Hematopoietic multipotent progenitor cell treated with erythropoietin and hydrocortisone succinate and interleukin-3 and kit ligand, for 6 days (in vitro differentiated cells): ENCODE measurements at places on chromosomes 7 and 10.

- DNase-seq = no peak
Measured at GRCh38 chr10:121715076-121715475, 116.8 kb upstream of the FGFR2 start.

GRCh38 chr10:67723601-67724000 is 27.6 kb upstream of the CTNNA3 start:
- DNase-seq = no peak

GRCh38 chr7:42192066-42192465 is 44.9 kb downstream of the GLI3 start:
- DNase-seq = no peak

GRCh38 chr10:90028312-90028711 is 326.9 kb downstream of the KIF20B start:
- no peak for DNase-seq

- DNase-seq = no peak
Measured at GRCh38 chr7:95327356-95327755, 3.0 kb upstream of the PON1 start.

GRCh38 chr7:95509199-95509598 is 23.5 kb downstream of the ASB4 start:
- peak; percentile 34 for DNase-seq

DNA sequence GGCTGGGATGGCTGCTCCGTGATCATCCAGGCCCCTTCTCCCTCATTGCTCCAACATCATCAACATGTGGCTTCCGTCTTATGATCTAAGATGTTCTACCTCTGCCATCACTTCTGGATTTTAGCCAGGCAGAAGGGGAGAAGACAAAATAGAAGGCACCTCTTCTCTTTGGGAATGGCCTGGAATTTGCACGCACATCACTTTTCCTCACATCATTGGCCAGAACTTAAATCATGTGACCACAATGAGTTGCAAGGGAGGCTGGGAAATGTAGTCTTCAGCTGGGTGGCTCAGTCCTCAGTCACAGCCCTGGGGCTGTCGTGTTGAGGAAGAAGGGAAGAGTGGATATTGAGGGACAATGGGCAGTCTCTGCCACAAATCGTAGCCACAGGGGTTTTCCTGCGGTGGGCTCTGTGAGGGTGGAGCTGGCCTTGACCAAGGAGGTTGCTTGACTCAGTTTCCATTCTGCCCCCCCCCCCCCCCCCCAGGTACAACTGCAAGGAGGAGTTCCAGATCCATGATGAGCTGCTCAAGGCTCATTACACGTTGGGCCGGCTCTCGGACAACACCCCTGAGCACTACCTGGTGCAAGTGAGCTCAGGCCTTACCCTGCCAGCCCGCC is 50.3 kb downstream of the PALD1 start:
- peak; percentile 63 for DNase-seq
